ENCODE measurements at places on chromosomes 4 and X. TPM values are rescaled to one million over a fixed set of nuclear protein-coding genes. Genes with fewer than 3 reads are reported as not detected.
A peak's percentile ranks its signal among the peaks of the same experiment; 100 is the strongest.

- no peak for DNase-seq
Observed at GRCh38 chrX:107729558-107730297, 45.9 kb downstream of the TSC22D3 start.

DNA sequence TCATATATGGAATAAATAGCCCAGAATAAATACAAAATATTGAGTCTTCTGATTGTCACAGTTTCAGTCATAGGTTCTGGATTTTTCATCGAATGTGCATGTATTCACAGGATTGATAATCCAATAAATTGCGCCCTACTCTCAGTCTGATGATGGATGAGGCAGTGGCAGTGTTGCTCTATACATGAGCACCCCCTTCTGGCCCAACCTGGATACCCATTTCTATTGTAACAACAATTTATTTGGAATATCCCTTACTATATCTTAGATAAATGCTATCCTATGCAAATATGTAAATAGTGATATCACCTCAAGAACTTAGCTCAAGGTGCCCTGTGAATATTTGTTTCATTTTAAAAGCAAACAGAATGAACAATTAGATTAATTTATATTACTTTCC is 733.7 kb upstream of the PABPC4L start:
- DNase-seq = no peak

GRCh38 chrX:68571610-68572311 is 72.9 kb downstream of the YIPF6 start:
- no peak for DNase-seq

- no peak for DNase-seq
Observed at GRCh38 chrX:110437686-110438085, 79.0 kb downstream of the RTL9 start.

DNA sequence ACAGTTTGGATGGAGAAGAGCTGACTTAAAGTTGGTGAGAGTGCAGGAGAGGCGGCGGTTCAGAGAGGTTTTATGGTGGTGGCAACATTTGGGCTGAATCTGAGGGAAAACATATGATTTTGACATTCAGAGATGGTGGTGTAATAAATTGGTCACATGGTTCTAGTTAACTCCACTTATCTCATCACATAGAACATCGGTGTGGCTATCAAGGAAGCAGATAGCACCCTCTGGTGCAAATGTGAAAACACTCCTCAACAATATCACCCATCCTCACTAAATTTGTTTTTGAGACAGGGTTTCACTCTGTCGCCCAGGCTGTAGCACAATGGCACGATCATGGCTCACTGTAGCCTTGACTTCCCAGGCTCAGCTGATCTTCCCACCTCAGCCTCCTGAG is 28.8 kb downstream of the SUPT20HL2 start:
- no peak for DNase-seq

DNA sequence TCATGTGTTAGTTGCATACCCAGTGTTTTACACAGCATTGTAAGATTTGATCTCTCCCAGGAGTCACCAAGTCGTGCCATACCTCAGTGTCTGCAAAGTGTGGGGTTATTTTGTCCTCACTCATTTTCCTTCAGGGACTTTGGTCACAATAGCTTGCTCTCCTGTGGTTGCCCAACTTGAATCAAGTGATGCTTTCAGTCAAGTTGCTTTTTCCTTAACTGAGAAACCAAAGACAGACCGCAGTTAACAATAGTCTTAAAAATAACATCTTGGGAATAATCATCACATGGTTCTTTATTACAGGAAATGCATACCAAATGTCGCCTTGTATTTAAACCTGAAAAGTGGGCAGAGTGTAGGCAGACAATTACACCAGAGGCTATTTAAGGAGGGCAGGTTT is 44.5 kb upstream of the NDP start:
- DNase-seq = no peak

- DNase-seq = no peak
Observed at GRCh38 chr4:149997881-149998421, 80.3 kb upstream of the DCLK2 start.

- DNase-seq = peak; percentile 84
Observed at GRCh38 chrX:1493877-1494510, 41.3 kb upstream of the ASMTL start.

DNA sequence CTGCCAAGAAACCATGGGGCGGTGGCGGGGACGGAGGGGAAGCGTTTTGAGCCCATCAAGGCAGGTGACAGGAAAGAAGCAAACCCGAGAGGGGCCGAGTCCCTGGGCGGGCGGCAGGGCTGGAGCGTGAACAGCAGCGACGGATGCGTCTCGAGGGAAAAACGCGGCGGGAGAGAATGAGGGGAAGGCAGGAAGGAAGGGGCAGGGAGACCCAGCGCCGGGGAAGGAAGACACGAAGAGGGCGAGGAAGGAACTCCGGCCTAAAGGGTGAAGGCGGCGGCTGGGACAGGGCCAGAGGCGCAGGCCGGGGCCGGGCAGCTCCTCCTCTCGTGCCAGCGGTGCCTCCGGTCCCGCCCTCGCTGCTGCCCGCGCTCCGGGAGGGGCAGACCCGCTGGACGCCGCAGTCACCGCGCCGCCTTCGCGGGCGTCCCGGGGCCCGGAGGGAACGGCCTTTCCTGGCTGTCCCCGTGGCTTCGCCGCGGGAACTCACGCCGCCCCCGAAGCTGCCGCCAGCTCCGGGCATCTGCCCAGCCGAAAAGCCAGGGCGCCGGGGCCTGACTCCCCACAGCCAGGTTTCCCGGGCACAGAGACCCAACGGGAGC is 751 bp upstream of the RGS12 start:
- DNase-seq = no peak

GRCh38 chr4:7145291-7145934 is 46.9 kb upstream of the SORCS2 start:
- DNase-seq = no peak

Gene NAA11
- total RNA-seq = not detected

Gene TLL1
- total RNA-seq = not detected
